ENCODE measurements at places on chromosomes 2 and 18.

- no peak for DNase-seq
Observed at GRCh38 chr2:70942396-70943204, 6.9 kb downstream of the ATP6V1B1 start.

DNA sequence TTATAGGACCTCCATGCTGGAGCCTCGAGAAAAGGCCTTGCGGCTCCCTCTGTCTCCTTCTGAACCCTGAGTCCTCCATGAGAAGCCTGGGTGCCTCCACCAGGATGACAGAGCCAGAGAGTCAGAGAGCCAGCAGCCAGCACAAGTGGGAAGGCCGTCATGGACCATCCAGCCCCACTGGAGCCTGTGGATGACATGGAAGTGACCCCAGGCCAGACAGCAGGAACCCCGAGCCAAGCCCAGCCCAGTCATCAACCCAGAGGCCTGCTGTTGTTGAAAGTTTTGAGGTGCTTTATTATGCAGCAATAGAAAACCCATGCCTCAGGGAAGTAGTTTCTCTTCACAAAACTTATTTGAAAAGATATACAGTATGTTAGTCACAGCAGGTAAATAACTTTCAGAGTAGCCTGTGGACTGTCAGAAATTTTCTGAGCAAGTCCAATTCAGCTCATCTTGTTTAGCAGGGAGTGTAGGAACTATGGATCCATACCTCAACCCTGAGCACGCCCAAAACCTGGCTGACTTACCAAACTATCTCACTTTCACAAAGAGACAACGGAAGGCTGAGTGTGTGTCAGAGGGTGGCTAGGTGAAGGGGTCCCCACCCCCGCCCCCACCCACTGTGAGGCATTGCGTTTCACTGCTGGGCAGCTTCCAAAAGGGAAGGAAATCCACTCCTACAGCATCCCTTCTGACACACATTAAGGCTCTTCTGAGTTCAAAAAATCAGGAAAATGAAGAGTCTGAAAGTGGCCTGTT lies 79.9 kb upstream of the NDUFV2 start:
- DNase-seq: no peak

DNA sequence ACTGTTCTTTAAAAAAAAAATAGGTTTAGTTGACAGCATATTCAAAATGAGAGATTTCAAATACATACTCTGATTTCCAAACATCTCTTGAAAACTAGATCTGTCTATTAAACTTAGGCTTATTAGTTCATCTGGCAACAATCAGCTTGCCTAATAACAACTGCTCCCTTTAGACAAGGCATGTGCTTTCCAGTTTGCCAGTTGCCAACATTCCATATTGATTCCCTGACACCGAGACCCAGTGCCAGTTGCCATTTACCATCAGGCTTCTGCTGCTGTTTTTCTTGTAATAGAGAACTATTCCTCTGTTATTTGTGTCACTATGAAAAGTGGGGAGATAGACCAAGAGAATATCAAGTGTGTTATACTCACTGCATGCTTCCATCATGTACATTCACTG lies 256.0 kb downstream of the C1D start:
- no peak for DNase-seq

DNA sequence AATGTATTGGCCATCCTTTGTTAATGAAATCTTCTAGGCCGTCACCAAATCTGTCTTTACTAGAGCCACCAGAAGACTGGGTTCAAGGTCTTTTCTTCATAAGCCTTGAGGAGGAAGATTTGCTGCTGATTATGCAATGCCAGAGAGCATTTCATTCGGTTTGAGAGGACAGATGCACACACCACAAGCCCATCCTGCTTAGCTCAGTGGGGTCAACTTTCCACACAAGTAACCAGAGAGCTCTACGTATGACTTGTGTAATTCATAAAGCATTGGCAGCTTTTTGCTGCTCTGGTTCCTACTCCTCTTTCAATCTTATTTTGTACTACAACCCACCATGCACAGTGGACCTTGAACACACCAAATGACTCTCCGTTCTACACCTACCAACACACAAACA lies 106.9 kb downstream of the OSR1 start:
- DNase-seq: no peak

DNA sequence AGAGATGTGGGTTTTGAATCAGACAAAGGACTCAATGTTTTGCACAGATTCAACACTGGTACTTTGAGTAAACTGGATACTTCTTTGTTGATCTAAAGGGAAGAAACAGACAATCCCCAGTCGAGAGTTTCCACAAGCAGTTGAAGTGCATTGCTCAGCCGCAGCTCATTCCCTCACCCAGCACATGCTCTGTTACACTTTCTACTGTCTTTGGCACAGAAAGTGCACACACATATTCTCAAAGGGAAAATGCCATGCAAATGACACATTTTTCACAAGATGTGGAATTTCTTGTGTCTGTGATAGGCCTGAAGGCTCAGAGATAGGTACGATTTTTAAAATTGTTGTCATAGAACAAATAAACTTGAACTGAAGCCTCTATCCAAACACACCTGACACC lies 258.9 kb upstream of the TRIB2 start:
- DNase-seq: no peak

DNA sequence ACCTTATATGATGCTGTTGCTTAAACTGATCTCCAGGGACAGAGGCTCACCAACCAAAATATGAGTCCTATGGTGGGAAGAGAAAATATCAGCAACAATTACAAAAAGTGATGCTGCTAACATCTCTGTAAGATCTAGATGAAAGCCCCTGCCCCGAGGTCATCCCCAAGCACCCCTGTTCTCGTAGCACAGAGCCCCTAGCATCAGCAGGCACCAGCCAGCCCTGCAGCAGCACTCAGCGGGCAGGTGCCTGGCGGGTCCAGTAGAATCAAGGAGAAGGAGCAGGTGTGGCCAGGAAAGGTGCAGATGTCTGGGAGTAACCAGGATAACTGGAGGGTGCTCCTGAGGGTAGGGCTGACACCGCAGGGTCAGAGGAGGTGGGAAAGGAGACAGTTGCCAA lies 474.2 kb upstream of the MYT1L start:
- DNase-seq: no peak

DNA sequence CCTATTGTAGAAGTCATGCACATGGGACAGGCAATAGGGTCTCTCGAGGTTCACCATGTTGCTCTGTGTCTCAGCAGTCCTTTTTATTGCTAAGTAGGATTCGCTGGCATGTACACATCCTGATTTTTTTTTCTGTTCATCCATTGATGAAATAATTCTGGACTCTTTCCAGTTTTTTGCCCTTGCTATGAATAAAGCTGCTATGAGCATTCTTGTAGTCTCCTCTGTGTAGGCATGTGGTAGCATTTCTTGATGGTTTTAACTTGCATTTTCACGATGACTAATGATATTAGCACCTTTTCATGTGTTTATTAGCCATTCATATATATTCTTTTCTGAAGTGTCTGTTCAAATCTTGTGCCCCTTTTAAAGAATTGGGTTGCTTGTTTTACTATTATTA lies 65.8 kb upstream of the EDAR start:
- no peak for DNase-seq

DNA sequence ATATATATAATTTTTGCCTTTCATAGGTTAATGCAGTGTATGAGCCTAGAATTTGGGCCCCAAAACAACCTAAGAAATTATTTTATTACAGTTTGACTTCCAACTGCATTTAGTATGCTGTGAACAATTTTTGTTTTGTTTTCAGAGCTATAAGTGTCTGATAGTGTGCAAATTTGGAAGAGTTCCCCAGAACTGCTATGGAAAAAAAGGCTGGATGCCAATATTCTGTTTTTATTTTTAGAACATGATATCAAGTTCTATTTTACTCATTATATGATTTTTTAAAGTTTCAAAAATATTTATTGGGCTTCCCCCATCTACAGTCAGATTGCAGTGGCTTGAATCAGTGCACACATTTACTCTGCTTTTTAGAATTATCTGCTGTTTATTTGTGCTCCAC lies 42.6 kb downstream of the MRPS9 start:
- DNase-seq: no peak

- DNase-seq: no peak
Observed at GRCh38 chr2:240178564-240178963, 38.1 kb upstream of the OTOS start.

- DNase-seq: no peak
Observed at GRCh38 chr2:219223831-219224610, 5.3 kb upstream of the ABCB6 start.

DNA sequence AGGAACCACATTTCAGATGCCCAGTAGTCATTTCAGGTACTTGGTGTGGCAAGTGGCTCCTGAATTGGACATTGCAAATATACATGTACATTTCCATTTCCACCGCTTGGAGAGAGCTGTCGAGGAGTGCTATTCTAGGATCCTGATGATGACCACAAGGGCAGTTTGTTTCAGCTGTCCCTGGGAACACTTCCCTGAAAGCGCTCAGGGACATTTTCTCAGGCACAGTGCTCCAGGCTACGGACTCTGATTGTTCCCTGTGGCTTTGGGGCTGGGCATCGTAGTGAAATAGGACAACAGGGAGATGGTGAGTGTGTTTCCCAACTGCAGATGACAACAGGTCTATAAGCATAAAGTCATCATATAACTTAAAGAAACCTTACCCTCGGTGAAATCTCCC lies 3.1 kb downstream of the DBI start:
- DNase-seq: no peak

All from activated T-helper 1 cell treated with Interleukin-2 at 50 U/mL for 16 hours (primary cell).